T-cell (primary cell): ENCODE measurements at places on chromosomes 11 and 22.

DNA sequence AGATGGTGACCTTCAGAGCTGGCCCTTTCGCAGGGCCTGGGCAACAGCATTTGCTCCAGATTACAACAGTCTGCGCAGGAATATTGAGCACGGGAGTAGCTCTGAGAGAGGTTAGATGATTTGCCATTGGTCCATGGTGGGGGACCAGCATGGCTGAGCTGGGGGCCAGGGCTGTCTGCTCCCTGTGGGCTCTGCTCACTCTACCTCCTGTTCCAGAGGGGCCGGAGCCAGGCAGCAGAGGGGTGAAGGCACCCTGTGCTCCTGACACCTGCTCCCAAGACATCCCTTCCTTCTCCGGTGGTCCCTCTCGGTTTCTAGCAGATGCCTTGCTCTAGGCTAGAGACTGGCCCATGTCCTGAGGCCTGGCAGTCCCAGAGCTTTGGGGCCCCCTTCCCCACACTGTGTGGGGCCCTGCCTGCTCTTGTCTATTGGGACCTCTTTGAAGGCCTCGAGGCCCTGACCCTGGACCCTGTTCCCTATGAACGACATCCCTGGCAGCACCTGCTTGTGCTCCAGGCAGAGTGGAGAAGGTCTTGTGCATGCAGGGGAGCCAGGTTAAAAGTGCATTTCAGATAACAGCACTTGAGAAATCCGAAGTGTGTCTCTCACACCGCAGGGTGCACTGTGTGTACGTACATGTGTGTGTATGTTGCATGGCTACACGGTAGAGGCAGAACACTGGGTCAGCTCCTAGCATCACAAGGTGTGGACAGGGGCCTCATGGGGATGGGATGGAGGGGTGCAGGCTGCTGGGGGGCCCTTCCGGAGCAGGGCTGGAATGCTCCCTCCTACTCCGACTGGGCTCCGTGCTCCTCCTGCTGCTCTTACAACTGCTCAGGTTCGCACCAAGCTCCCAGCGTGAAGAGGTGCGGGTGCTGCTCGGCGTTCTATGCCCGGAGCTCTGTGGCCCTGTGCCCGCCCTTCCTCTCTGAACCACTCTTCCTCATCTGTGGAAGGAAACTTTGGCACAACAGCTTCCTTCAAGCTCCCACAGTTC is 123.3 kb upstream of the B3GAT1 start:
- no peak for DNase-seq

DNA sequence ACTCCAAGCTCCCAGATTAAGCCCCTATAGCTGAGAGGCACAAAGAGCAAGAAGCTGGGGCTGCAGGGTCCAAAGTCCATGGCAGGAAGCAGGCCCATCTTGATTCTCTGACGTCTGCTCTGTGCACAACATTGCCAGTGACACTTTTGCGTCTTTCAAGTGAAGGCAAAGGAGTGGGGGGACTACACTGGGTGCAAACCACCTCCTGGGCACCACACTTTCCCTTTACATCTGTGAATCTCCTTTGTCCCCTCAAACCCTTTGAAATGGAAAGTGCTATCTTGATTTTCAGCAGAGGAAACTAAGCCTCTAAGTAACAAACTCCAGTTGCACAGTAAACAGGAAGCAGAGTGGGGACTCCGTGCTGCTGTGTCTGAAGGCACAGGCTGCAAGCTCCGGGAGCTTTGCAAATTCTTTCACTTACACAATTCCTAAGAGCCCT is 428.0 kb downstream of the LARGE1 start:
- DNase-seq: no peak

DNA sequence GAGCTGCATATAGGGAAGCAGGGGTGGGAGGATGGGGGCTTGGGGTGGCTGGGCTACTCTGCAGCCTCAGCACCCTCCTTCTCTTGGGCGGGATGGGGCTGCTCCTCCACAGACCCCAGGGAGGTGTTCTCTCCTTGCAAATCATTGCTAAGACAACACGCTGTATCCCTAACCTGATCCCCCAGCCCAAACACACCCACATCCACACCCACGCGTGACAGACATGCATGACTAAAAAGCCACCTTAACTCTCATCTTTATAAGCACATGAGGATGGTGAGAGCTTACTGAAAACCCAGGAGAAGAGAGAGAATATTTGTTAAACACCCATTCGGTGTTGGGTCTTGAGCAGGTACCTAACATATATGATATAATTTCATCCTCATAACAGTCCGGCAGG is 39.9 kb upstream of the EIF3D start:
- no peak for DNase-seq

- no peak for DNase-seq
Measured at GRCh38 chr11:80816454-80816847, 1375.6 kb upstream of the TENM4 start.

- DNase-seq: no peak
Measured at GRCh38 chr11:35785287-35786167, 123.0 kb downstream of the TRIM44 start.

DNA sequence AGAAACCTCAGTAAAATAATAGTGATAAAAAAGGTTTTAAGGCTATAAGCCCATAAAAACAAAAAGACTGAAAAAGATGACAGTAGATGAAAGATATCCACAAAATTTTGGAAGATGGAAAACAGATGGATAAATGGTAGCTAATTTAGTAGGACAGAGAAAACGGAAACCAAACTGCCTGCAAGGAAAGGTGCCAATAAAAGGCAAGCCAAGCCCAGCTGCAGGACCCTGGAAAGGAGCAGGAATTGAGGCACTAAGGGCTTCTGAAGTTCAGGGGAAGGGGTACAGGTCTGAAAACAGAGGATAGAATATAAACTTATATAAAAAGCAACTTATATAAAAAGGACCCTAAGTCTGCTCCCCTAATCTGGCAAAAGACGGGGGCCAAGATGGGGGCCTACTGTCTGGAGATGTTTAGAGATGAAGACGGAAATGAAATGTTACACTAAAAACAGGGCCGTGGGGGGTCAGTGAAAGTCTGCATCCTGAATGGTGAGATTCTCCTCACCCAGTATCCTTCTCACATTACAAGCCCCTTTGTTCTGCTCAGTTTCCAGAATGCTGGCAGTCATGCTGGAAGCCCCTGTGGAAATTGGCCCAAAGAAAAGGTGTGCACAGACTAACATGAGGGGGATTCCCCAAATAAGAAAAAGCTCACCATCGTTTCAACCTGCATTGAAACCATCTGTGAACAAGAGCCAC is 269.3 kb upstream of the PITPNB start:
- no peak for DNase-seq

- no peak for DNase-seq
Measured at GRCh38 chr22:31526270-31526669, 29.9 kb downstream of the SFI1 start.

- DNase-seq: no peak
Measured at GRCh38 chr11:21289686-21290085, 620.3 kb downstream of the NELL1 start.

DNA sequence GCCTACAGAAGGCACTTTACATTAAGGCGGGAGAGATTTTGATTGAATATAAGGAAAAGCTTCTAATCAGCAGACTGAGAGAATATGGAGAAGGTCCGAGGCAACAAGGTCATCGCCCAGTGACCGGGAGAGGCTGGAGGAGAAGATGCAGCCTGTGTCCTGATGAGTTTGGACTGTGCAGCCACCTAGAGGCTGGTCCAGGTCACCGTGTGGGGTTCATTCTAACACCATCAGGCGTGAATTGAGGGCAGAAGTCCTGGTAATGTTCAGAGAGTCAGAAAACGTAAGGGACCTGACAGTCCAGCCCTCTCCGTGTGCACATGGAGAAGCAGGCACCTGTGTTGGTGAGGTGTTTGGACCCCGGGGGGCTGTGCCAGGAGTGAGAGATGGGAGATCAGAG is 102.7 kb downstream of the FEZ1 start:
- DNase-seq: no peak

GRCh38 chr22:37340331-37341262 is 58.3 kb downstream of the CYTH4 start:
- DNase-seq: no peak

DNA sequence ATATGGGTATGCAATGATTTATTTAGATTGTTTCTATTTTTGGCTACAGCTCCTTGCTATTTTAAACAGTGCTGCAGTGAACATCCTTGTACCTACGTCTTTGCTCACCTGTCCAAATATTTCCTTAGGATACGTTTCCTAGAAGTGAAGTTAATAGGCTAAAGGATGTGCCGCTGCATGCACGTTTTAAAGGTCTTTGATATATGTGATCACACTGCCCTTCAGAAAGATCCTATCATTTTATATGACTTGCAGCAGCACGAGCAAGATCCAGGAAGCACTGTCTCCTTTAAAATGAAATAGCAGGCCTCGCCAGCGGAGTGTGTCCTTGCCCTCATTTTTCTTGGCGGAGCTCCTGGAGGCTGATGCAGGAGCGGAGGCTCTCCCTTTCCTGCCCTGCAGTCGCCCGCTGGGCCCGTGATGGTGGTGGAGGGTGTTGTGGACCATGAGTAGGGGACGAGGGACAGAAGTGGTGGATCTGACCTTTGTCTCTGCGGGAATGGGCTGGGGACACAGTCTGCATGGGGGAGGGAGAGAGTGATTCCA is 19.4 kb downstream of the RPS6KA4 start:
- no peak for DNase-seq

DNA sequence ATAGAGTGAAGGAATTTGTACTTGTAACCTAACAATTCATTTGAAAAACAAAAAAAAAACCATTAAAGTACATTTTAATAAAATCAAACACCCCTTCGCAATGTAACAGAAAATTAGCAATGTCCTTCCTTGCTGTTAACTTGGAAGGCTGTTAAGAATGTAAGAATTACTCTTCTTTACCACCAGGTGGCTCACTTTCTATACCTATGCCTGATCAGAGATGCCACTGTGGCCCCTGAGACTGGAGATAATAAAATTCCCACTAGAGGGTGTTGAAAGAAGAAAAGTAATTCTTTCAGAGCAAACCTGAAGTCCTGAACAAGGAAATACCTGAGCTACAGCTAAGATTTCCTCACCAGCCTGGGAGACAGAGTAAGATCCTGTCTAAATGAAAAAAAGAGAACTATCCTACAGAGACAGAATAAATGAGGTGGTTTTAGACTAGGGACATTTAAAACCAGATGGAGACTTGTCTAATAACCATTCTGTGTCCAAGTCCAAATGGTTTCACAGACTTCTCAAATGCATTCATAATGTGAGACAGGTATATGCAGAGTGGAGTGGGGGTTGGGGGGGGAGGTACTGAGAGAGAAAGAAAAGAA is 1089.3 kb downstream of the FAM181B start:
- DNase-seq: no peak

DNA sequence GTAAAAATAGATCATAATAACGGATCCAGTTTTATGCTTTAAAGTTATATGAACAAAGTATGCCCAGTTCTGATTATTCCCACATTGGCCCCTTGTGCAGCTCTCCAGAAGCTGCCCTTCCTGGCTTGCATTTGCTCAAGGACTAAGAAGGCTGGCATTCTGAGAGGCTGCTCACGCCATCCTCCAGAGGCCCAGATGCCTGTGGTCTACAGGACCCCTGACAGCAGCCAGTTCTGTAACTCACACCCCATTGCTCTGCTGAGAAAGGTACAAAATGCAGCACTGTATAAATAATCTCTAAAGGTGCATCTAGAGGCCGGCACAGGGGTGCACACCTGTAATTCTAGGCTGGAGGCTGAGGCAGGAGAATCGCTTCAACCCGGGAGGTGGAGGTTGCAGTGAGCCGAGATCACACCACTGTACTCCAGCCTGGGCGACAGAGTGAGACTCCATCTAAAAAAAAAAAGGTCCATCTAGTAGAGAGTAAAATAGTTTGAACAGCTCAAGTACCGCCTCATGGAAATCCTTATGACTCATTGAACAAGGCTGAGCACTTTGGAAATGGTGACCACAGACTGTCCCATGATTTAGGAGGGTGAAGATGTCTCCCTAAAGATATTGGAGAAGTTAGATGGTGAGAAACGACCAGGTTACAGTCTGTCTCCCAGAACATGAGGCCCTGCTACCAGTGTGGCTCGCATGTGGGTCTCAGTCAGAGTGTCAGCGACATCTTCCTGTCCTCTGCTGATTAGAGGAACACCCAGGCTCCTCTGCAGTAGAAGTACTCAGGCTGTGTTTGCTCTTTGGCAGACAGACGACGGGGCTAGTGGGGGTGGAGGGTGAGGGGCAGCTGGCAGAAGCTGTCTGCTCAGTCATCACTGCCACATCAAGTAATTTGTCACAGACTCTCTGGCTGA is 56.3 kb downstream of the KREMEN1 start:
- DNase-seq: no peak

DNA sequence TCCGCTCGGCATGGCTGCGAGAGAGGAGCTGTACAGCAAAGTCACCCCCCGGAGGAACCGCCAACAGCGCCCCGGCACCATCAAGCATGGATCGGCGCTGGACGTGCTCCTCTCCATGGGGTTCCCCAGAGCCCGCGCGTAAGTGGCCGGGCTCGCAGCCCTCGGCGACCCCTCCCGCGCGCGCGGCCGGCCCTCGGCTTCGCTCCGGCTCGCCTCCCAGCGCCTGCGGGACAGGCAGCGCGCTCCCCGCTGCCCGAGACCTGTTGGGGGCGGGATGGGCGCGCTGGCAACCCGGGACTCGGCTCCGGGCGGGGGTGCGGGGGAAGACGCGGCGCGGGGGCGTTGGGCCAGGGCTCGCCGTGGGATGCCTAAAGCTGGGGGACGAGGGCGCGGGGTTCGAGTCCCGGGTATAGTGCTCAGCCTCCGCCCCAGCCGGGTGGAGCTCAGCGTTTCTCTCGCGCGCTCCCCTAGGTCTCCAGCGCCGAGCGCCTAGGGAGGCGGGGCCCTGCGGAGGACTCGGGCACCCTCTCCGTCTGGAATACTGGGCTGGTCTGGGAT is 630 bp downstream of the UBASH3B start:
- peak; percentile 24 for DNase-seq

GRCh38 chr22:37832022-37832857 is 9.1 kb downstream of the GALR3 start:
- no peak for DNase-seq

DNA sequence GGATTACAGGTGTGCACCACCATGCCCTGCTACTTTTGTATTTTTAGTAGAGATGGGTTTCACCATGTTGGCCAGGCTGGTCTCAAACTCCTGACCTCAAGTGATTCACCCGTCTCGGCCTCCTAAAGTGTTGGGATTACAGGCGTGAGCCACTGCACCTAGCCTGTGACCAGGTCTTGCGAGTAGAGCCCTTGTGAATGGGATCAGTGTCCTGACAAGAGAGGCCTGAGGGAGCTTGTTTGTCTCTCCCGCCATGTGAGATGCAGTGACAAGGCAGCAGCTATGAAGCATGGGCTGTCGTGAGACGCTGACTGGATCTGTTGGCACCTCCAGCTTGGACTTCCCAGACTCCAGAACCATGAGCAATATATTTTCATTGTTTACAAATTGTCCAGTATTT is 69.3 kb downstream of the LRRC32 start:
- DNase-seq: no peak

DNA sequence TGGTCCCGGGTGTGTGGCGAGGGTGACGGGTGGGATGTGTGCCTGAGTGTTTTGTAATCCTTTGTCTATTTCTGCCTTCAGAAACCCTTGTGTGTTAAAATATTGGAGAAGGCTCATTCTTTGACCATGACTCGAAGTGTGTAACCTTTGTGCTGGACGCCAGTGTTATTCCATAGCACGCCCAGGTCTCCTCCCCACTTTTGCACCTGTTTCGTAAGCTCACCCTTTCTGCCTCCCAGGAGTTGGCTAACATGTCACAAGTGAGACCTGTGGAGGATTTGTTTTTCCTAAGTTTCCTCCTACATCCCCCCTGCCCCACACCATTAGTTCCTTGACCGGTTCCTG is 382 bp downstream of the C11orf54 start:
- DNase-seq: no peak

GRCh38 chr11:73649206-73649605 is 2.8 kb downstream of the PLEKHB1 start:
- DNase-seq: no peak
